ENCODE measurements at places on chromosomes 3 and 15. TPM values are rescaled to one million over a fixed set of nuclear protein-coding genes. Genes with fewer than 3 reads are reported as not detected.
A peak's percentile ranks its signal among the peaks of the same experiment; 100 is the strongest.

Gene LRRC31
- total RNA-seq, result not detected

Gene CCDC14
- total RNA-seq, result 40.6 TPM

Gene TMC3
- total RNA-seq, result not detected

Gene PP2D1
- total RNA-seq, result not detected

Gene GPR149
- total RNA-seq, result not detected

Gene CMTM8
- total RNA-seq, result 1.1 TPM

Gene SPESP1
- total RNA-seq, result not detected

Gene GATA2
- 7.5 TPM for total RNA-seq

DNA sequence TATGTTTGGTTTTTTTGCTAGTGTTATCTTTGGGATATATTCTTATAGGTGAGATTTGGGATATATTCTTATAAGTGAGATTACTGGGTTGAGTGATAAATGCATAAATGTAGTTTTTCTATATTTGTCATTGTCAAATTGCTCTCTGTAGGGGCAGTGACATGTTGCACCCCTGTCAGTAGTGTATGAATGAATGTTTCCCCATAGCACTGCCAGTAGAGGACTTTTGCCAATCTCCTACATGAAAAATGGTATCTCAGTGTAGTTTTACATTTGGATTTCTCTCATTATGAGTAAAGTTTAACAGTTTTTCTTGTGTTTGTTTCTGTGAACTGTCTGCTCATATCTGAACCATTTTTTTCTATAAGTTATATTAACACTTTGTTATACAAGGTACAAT lies 13.6 kb downstream of the U2SURP start:
- no peak for DNase-seq

DNA sequence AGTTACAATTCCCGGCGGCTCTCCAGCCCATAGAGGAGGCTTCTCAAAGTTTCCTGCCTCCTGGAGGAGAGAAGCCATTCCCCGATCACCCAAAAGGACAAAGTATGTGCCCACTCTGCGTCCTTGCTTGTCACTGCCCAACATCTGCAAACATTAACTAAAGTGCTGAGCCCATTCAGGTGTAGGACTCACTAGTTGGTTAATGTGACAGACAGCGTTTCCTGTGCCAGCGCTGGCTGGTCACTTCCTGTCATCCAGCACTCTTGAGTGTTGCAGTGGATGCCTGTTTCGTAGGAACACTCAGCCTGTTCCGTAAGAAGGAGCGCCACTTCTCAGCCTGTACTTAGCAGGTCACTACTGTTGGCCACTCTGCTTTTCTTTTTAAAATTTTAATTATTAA lies 100.3 kb downstream of the APBA2 start:
- no peak for DNase-seq

DNA sequence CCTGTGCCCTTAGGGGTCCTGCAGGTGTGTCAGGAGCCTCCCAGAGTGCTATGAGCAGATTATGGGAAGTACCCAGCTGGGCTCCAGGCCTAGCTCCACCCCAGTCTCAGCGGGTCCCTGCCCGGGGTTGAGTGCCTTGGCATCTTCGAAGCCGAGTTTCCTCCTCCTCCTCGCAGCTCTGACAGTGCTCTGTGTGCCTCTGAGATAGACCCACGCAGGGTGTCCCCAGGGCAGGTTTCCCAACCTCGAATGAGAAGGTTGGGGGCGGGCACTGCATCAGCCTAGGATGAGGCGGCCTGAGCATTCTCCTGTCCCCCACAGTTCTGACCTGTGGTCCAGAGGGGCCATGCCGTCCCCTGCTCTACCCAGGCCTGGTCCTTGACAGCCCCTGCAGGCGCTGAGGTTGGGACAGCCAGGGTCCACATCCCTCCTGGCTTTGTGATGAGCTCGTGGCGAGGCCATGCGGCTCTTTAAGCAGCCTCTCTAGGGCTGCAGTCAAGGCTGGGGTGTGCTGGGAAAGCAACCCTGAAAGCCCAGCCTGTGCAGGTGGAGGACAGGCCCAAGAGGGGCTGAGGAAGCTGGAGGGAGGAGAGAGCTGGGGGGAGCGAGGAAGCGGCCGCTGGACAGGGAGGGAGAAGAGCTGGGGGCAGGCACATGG lies 20.2 kb upstream of the SKOR1 start:
- DNase-seq, result no peak

GRCh38 chr3:43071313-43071893 lies 34.5 kb downstream of the POMGNT2 start:
- DNase-seq, result no peak

DNA sequence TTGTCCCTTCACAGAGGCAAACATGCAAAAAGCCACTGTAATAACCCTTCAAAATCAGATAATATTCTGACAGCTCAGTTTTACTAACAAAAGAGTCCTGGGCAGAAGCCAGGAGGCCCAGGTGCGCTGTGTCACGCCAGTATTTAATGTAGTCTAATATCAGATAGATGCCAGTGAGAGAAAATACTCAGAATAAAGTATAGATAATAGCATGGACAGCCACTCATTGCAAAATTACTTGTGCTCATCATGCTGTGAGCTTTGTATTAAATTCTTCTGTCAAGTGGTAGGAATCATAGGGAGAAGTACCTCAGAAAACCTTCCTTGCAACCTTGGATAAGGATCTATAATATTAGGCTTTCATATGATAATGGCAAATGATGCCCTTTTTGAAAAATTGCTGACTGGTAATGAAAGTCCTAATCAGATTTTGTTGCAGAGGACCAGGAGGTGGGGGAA lies 1154.3 kb downstream of the ROBO1 start:
- DNase-seq, result no peak

DNA sequence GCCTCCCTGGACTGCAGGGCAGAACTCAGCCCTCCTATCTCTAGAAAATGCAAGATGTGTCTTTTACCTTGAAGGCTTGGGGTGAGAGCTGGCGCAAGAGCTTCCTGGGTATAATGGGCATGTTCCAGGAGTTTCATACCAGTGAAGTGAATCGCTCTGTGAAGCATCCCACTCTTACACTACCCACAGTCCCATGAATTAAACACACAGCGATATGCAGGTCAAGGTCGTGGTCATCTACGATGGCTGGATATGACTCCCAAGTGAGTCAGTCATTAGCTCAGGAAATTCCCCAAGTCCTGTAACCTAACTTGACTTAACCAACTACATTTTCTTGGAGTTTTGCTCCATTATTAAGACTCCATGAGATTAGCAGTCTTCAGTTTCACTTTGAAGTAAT lies 439.7 kb downstream of the NTRK3 start:
- DNase-seq, result peak; percentile 82

- no peak for DNase-seq
Observed at GRCh38 chr3:137294839-137295238, 337.1 kb downstream of the IL20RB start.

DNA sequence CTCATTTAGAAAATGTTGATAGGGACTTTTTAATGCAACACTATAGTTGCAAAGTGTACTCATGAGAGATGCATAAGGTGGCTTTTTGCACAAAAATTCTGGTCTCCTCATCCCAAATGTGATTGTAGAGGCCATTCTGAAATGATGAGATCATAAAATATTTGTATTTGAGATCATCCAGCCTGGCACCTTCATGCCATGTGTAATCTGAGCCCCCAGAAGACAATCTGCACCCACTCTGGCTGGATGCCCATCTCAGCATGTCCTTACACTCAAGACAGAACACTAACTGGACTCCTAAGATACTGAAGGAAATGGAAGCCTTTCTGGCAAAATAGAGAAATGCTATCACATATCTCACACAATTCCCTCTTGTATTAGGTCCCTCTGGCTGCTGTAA lies 49.2 kb downstream of the SLC7A14 start:
- DNase-seq, result no peak

DNA sequence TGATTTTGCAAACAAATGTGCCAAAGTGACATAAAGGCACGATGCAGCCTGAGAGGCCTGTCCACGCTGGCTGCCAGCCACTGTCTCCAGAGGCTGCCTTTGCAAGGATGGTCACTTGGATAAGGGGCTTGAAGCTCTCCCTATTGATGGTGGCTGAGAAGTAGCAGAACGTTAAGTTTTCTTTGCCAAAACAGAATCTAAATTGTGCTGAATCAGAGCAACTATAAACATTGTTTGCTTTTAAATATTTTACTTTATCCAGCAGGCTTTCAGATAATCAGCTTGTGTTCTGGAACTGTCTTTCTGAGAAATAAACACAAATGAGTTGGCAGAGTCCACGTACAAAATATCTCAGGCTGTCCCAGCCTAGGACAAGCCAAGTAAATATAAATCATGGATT lies 23.8 kb upstream of the CNBP start:
- no peak for DNase-seq

- DNase-seq, result no peak
Observed at GRCh38 chr3:1766384-1766783, 332.3 kb upstream of the CNTN4 start.

- DNase-seq, result no peak
Observed at GRCh38 chr15:71455107-71455506, 339.8 kb downstream of the THSD4 start.

DNA sequence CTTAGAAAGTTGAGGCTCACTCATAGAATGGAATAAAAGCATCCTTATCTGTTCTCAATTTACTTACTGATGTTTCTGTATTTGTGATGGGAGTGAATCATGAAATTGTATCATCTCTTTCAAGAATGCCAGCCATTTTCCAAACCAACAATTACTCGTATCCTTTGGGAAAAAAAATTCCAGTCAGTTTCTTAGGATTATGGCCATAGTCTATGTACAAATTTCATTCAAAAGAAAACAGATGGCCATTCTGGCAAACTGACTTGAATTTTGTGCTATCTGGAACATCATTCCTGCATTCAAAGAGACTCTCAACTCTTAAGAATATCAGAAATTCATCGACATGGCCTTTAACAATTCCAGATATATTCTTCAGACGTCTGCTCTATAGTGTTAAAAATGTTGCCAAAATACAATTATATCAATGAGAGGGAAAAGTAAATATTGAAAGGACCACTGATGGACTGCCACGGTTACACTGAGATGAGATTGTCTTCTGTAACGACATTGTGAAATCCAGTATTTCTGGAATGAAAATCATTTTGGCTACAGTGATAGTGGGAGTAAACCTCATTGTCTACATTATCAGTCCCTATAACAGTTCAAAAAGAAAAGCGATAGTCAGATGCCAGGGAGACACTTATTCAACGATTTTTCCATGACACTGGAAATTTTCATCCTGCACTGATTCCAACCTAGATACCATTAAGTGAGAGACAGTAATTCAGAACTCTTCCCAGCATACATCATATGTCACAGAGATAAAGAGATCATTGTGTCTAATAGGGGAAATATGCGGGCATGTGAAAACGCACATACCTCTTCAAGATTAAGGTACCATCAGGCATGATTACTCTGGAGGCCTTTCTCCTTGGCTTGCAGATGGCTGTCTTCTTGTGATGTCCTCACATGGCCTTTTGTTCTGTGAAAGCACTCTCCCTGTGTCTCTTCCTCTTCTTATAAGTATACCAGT lies 953.8 kb upstream of the ALCAM start:
- DNase-seq, result no peak

DNA sequence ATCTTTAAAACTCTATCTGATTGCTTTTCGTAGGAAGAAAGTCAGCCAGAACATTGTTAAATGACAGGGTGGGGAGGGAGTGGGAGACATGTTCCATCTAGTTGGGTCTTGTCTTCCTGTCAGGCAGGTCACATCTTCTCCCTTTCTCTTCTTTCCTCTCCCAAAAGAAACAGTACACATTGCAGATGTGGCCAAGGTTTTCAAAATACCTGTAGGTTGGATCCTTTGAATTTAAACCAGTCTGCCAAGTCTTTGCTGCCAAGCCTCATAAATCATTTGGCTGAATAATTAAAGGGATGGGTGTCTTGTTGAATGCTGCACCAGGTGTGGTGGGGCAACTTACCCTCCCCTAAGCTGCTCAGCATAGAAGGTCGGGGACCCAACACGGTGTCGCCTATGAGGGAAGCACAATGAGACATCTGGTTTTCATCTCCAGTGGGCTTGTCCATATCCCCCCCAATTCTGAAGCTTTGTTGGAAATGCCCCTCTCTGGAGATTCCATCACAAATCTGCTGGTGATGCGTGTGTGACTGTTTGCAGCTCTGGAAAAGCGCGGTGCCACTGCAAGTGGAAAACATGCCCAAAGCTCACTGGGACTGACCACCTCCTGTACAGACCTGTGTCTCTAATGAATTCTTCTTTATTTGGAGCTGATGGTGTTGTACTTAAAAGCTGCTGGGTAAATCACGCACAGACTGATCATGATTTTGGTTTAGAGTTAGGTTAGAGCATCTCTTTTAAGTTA lies 112.6 kb downstream of the FILIP1L start:
- DNase-seq, result no peak

GRCh38 chr15:41939986-41940385 lies 32.4 kb downstream of the EHD4 start:
- peak; percentile 36 for DNase-seq

DNA sequence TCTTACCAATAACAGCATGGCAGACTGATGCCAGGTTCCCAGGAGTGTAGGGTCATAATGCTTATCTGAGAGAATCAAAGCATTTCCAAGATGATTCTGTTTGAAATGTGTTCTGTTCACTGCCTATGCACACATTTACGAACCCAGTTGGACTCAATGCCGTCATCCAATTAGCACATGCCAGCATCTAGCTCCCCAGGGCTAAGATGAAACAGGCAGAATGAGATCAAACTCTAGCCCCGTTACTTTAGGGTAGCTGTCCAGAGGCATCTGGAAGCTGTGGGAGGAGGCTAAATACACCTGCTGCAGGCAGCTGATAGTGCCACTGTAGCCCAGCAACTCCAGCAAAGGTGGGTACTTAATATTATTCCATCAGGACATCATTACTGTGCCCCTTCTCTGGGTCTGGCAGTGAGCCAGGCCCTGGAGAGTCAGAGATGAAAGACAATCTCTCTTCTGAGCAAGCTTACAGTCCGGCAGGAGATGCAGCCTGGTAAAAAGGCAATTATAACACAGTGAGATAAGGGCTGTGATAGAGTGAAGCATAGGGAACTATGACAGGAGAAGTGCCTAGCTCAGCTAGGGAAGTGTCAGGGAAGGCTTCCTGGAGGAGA lies 156.4 kb upstream of the PPP2R3A start:
- no peak for DNase-seq

DNA sequence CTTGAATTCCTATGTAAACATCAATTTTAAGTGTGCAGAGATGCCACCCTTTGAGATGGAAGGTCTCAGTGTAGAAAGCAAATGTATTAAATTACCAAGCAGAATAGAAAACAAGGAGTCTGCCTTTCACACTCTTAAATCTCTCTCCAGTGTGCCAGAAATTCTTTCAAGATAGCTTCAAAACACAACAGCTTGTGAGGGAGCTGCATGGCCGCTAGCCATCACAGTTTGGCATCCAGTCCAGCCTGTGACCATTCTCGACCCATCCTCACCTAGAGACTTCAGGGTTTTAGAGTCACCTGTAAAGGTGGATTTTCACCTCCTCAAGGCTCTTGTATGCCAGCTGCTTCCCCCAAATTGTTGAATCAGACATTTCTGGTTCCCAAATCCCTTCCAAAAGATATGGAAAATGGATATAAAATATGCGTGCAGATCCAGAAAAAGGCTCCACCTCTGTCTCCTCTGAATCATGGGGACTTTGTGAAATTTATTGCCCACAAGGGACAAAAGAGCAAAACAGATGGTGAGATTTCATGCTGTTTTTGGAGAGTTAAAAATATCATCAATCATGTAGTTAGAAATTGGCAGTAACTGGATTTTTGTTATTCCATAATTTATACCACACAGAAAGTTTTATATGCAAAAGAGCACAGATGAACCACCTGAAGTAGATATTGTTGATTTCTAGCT lies 114.2 kb upstream of the THRB start:
- DNase-seq, result no peak
